Activated T-helper 9 cell treated with anti-CD3 and anti-CD28 coated beads, Interleukin-2, amount 50 U/mL, for 16 hours (primary cell): ENCODE measurements at places on chromosomes 5 and 9.

DNA sequence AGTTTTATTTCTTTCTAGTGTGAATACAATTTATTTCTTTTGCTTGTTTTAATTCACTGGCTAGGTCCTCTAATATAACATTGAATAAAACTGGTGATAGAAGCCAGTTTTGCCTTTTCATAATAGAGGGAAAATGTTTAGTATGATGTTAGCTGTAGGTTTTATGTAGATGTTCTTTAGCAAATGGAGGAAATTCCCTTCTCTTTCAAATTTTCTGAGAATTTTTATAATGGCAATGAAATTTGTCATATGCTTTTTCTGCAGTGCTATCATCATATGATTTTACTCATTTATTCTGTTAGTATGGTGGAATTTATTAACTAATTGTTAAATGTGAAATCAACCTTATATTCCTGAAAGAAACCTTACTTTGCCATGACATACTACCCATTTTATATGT is 18.1 kb upstream of the MACROH2A1 start:
- DNase-seq, result no peak

DNA sequence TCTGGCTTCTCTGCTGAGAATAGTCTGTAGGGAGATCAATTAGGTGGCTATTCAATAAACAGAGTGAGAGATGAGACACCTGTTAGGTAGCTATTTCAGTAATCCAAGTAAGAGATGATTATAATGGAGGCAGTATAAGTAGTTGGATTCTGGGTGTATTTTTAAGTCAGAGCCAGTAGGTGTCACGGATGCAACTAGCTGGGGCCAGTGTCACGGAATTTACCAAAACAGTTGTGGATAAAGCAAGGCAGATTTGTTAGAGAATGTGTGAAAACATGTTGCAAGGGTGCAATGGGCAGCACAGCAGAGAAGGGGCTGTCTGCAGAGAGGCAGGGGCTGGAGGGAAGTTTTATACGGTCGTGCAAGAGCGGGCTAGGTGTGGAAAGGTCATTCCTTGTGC is 114.9 kb downstream of the RASGRF2 start:
- no peak for DNase-seq

DNA sequence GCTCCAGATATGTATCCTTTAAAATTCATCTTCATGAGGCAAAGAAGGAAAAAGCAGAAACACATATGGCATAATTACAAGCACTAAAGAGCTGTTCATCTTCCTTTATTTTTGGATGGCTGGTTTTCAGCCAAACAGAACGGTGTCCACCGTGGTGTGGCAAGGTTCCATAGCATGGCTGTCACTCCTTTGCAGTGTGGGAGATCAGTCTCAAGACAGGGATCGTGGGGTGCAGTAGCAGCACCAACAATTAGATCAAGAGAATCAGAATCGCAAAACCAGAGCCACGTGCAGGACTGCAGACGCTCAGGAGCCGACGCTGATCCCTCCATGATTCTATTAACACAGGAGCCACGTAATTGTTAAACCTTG is 79.5 kb downstream of the SEMA4D start:
- DNase-seq, result no peak

GRCh38 chr5:86880344-86880743 is 262.6 kb downstream of the COX7C start:
- no peak for DNase-seq

DNA sequence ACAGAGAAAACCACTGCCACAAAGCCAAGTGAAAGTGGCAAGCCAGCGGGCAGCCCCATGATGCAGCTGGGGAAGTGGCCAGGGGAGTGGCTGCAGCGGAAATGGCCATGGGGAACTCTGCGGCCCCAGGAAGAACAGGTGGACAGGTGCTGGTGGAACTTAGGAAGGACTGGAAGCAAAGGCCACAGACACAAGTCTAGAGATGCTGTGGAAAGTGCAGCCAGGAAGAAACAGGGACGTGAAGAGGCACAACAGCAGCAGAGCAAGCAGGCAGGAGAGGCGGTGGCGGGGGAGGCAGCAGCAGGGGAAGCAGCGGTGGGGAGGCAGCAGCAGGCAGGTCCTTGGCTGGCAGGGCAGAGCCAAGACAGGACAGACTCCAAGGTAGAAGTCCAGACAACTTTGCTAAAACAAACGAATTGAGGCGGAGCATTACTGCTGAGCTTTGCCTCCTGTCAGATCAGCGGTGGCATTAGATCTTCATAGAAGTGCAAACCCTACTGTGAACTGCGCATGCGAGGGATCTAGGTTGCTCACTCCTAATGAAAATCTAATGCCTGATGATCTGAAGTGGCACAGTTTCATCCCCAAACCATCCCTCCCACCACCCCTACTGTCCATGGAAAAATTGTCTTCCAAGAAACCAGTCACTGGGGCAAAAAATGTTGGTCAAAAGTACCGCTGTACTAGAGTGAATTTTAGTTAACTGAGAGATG is 11.8 kb downstream of the SURF6 start:
- no peak for DNase-seq

DNA sequence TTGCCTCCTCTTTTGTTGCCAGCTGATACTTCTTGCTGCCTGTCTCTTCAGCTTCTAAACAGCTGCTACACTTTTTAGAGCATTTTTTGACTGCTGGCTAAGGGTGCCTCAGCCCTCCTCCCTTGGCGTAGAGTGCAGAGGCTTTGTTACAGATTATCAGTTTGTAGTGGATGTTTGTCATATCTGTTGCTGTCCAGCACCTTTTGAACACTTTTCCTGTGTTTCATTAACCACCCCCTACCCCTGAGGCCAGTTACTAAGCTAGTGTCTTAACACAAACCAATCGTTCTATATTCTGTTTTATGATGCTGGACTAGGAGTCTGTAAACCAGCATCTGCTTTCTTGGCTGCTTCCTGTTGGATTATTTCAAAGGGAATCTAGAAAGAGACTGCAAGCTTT is 441.5 kb downstream of the DNAH5 start:
- DNase-seq, result no peak

- DNase-seq, result no peak
Observed at GRCh38 chr9:83572524-83572923, 34.3 kb upstream of the FRMD3 start.

DNA sequence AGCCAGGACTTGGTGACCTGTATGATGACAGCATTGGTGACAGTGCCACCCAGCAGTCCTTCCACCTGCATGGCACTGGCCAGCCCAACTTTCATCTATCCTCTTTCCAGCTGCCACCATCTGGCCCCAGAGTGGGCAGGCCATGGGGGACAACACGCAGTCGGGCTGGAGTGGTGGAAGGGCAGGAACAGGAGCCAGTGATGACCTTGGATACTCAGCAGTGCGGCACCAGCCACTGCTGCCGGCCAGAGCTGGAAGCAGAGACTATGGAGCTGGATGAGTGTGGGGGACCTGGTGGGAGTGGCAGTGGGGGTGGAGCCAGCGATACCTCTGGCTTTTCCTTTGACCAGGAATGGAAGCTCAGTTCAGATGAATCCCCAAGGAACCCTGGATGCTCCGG is 56.9 kb downstream of the RUSC2 start:
- DNase-seq, result no peak

- no peak for DNase-seq
Observed at GRCh38 chr5:115542086-115542485, 2.5 kb downstream of the FEM1C start.

GRCh38 chr9:72826996-72827949 is 125.6 kb downstream of the ALDH1A1 start:
- no peak for DNase-seq
